Calu3 (cell line): ENCODE measurements at places on chromosomes 1 and 21.

DNA sequence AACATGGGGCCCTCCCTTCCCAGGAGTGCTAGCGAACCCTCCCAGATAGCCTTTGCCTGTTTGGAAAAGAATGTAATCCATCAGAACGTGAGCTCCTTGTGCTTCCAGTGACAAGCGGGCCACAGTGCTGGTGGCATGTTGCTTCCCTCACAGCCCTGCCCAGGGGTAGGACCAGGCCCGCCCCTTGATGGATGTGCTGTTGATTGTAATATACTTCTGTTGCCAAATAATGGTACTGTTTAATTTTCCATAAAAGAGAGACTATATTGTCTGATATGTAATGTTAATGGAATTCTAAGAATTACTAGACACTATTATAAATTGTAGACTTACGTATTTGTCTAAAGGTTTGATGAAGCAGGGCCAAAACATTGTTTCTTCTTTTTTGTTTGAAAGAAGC is 16.4 kb downstream of the ATP5PO start:
- DNase-seq = no peak

- DNase-seq = no peak
These were observed 60.7 kb upstream of the KIF26B start for GRCh38 chr1:245094092-245094491.

DNA sequence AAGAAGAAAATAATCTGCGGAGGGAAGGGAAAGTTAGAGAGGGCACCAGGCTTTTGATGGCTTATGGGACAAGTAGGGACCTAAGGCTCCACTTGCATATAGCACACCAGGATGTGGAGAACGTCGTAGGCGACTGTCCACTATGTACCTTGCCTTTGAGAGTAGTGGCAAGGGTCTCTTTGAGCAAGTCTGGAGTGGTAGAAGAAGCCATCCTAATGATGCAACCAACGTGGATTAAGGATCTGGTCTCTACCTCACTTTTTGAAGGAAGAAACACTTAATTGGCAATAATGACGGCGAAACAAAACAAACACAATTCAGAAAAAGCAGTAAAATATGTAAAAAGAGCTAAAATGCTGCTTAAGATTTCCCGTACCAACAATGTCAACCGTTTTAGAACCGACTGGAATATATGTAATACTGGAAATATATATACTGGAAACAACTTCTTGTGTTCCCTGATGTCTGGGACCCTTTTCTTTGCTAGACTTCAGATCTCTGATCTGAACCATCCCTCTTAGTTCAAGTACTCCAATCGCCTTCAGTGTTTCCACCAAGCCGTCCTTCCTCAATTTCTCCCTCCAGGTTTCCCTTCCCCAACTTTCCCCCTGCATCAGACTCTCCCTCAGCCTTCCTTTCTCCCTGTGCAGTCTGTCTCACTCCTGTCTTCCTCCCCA is 821 bp upstream of the KHDRBS1 start:
- DNase-seq = no peak

DNA sequence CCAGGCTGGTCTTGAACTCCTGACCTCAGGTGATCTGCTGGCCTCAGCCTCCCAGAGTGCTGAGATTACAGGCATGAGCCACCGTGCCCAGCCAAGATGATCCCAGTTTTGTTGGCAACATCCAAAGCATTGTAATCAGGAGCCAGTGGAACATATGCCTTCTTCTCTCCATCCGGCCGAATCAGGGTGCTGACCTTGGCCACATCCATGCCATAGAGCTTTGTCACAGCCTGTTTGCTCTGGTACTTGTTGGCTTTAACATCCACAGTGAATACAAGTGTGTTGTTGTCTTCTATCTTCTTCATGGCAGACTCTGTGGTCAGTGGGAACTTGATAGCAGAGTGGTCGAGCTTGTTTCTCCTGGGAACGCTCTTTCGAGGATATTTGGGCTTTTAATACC is 17.1 kb downstream of the TNFRSF8 start:
- no peak for DNase-seq

- DNase-seq = no peak
These were observed 20.9 kb upstream of the COL11A1 start for GRCh38 chr1:103129255-103129654.

DNA sequence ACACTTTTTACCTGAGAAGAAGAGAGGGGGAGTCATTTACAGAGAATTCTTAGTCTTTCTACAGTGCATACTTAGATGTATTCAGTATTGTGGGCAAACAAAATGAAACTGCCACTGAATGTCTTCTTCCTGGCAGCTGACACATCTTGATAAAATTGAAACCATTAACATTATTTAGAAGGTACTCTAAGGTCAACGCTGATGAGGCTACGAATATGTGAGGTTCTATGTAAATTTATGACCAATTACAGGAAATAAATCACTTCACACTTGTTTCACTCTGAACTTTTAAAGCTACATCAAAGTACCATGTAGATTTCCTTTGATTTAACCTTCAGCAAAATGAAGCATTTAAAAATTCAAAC is 51.3 kb upstream of the GFI1 start:
- no peak for DNase-seq

DNA sequence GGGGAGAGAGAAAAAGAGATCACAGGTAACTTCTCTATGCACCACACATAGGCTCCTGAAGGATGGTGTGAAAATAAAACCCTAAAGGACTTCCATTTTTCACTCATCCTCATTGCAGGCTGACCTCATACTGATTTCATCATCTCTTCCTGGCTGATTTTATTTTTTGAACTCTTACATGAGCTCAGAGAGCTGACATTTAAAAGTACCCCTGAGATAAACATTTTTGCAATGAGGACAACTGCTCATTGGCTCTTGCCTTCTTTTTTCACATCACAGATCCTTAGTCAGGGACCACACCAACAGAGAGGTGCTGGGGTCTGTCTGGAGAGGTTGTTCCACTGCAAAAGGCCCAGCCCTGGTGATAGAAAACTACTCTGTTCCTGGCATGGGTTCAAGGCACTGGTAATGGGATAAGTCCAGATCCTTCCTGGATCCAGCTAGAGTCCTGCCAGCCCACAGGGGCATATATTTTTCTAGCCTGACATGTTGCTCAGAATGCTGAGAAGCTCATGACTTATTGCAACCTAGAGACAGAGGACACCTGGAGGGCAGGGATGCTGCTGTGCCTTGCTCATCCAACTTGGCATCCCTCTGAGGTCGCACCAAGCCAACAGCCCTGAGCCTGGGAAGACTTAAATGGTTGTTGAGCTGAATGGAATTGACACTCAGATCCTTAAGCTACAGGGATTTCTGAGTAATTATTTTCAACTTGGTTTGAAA is 360.0 kb downstream of the HHAT start:
- no peak for DNase-seq

DNA sequence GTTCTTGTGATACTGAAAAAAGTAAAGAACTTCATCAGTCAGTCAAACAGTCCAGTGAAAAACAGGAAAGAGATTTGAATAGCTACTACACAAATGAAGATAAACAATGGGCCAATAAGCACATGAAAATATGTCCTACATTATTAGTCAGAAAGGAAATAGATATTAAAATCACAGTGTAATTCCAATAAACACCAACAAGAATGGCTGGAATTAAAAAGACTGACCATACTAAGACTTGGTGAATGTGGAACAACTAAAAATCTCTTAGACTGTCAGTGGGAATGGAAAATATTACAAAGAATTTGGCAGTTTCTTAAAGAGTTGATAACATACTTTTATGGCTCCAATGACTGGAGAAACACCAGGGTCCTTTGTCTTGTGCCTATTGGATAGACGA is 241.8 kb upstream of the USP24 start:
- DNase-seq = no peak

DNA sequence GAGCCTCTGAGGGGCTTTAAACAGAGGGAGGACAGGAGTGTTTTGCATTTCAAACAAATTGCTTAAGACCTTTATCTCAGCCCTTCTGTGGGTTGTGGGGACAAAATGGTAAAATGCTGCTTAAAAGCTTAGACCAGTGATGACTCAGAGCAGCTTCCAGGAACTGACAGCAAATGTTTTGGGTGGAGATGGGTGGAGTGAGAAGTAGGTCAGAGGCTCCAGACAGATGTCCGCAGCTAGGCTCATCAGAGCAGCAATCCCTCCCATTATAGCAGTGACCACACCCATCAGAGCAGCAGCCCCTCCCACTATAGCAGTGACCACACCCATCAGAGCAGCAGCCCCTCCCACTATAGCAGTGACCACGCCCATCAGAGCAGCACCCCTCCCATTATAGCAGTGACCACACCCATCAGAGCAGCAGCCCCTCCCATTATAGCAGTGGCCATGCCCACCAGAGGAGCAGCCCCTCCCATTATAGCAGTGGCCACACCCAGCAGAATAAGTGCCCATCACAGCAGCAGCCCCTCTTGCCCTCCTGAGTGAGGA is 532.2 kb downstream of the MATN1 start:
- DNase-seq = no peak

DNA sequence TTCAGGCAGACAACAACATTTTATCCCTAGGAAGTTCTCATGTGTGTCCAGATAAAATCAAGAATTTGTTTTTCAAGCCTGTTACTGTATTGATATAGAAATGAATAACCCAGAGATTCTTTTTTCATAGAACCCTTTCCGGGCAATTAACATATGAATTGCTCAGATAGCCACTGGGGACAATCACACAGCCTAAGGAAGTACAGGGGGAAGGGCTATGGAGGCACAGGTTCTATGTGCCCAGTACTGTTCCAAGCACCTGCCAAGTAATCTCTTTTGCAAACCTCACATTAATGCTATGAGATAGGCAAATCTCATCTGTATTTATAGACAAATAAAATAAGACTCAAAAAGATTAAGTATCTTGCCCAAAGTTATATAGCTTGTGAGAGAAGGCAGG is 84.9 kb downstream of the NTNG1 start:
- DNase-seq = no peak

DNA sequence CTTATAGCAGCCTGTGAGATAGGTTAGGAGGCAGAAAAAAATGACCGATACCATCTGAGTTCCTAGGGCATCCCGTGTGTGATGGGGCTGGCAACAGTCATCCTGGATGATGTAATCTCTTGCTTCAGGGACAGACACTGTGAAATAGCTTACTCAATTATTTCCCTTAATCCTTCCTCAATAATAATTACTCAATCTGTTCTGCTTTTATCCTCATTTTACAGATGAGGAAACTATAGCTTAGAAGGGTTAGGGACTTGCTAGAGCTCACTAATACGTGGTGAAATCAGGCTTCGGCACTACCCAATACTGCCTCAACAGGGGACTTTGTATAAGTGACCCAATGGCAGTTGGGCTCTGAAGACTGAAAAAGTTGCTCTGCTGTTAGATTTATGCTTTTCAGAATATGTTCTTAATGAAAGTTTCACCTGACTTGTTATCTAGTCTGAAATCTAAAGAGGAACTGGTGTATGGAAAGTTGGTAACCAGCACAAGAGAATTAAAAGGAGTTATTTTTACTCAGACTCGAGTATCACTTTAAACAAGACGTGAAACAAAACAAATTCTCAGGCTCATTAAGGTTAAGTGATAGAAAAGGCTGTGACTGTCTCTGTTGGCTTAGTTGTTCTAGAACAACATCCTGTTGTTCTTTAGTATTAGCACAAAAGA is 14.4 kb downstream of the CD55 start:
- DNase-seq = no peak

DNA sequence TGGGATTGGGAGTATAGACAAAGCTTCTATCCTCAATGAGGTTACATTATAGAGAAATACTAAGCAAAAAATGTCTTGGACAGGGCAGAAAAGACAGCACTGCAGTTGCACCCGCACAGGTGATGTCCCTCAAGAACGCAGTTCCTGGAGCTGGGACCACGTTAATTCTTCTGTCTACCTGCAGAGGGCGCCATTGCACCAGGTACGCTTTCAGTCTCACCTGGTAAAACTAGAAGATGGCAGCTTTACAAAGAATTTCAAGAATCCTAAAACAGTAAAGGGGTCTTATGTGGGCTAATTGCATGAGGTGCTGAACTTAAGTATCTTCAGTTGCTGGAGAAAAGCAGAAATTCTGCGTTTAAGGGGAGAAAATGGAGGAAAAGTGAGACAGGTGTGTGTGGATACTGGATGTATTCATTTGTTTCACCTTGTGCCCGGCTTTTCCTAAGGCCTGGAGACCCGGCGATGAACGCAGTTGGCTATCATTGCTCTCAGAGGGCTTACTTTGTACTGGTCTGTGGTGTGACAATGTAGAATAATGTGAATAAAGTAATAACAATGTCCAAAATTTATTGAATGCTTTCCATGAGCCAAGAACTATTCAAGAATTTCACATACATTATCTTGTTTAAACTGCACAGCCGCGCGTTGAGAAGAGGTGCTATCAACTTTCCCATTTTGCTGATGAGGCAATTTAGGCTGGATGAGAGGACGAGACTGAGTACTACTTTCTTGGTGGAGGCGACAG is 276.3 kb upstream of the GREM2 start:
- DNase-seq = peak; percentile 82

DNA sequence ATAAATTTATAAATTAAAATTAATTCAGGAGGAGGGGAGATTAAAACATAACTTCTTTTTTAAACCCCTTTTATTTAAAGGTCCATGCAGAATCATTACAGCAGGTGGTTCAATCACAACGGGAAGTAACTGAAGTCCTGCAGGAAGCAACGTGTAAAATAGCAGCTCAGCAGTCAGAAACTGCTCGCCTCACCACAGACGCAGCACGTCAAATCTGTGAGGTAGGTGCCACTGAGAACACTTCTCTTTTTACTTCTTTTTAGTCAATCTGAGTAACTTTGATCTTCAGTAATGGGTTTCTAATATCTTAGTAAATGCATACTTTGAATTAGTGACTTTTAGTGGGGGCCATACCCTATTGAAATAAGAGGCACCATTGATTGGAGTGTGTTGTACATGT is 87.0 kb downstream of the CEP350 start:
- DNase-seq = no peak

DNA sequence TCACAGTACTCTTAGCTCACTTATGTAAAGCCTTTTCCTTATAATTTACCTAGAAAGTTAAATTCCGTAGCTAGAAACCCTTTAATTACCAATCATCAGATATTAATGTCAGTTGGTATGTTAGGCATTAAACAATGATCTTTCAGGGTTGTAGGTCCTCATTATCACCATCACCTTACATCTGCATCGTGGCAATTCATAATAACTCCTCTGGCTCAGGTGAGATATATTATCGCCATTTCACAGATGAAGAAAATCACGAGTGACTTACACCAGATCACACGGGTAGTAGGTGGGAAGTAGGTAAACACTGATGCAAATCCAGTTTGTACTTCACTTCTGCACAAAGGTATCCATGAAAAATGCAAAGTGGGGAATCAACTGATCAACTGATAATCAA is 639 bp downstream of the NUP133 start:
- DNase-seq = no peak

GRCh38 chr1:16727190-16728111 is 12.9 kb upstream of the RNU1-4 start:
- DNase-seq = peak; percentile 47

DNA sequence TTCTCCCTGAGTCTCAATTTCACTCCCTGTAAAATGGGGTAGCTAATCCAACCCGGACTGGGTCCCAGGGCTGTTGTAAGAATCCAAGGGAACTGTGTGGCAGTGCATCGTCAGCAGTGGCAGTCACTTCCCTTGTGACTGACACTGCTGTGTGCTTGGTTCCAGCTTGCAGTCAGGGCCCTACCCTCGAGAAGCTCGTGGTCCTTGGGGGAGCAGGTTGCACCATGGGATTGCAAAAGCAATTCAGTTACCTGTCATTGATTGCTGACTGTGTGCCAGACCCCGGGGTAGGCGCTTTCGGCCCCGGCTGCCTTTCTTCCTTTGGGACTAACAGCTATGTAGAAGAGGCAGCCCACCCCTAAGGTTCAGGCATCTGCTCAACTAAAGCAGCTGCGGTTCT is 2.9 kb downstream of the PTPRF start:
- no peak for DNase-seq

GRCh38 chr1:234208791-234209190 is 164.5 kb upstream of the COA6 start:
- no peak for DNase-seq

- peak; percentile 13 for DNase-seq
These were observed 57.8 kb downstream of the HS2ST1 start for GRCh38 chr1:86972262-86972661.
